CD8-positive, alpha-beta memory T cell (primary cell): ENCODE measurements at places on chromosomes 3 and 15. TPM values are rescaled to one million over a fixed set of nuclear protein-coding genes. Genes with fewer than 3 reads are reported as not detected.

DNA sequence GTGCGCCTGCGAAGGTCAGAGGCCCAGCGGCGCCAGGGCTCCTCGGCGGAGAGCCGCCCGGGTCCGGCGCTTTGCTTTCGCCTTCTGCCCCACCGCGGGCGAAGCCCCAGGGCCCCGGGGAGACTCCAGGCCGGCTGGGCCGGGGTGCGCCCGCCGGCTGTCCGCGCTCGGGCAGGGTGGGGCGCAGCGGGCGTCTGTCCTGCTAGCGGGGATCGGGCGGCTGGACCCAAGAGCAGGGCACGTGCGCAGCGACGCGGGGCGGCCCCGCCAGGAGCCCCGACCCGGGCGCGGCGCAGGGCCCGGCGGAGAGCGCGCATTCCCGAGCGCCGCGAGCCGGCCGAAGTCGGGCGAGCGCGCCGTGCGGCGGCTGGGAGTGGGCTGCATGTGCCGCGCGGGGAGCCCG lies 569 bp upstream of the ALDH1A3 start:
- H3K4me3 ChIP-seq, result no peak overlapping the region
- H3K36me3 ChIP-seq, result no peaks in the 10 kb centered on the region
- no peak overlapping the region for H3K27ac ChIP-seq
- H3K4me1 ChIP-seq, result no peaks in the 10 kb centered on the region

TF gene
- polyA plus RNA-seq, result not detected

- H3K4me3 ChIP-seq, result peak overlapping the region; percentile 11
- no peak overlapping the region for H3K27ac ChIP-seq
- peaks cover 64% of the 10 kb centered on the region for H3K4me1 ChIP-seq
- H3K36me3 ChIP-seq, result no peaks in the 10 kb centered on the region
- DNase-seq, result peak; percentile 66
These were observed 10.1 kb downstream of the CRTC3 start for GRCh38 chr15:90539789-90540188.

- peak overlapping the region; percentile 55 for H3K27ac ChIP-seq
- H3K36me3 ChIP-seq, result peaks cover 6% of the 10 kb centered on the region
- peak; percentile 50 for DNase-seq
- H3K27me3 ChIP-seq, result no peaks in the 10 kb centered on the region
- H3K4me1 ChIP-seq, result peaks cover 49% of the 10 kb centered on the region
These were observed 880 bp downstream of the PPP4R2 start for GRCh38 chr3:72997421-72997961.

LXN gene
- polyA plus RNA-seq, result 10.7 TPM

DNA sequence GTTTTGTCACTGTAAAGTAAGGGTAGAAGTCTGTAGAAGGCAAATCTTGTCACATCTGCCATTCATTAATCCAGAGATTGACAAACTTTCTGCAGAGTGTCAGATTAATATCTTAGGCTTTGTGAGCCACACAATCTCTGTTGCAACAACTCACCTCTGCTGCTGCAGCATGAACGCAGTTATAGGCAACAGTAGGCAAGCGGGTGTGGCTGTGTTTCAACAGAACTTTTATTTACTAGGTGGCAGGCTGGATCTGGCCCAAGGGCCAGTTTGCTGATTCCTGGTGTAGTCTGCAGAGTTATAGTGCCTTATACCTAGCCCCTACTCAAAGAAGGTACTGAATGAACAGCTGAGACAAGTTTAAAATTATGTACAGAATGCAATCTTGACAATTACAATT lies 396.7 kb downstream of the FOXP1 start:
- no peaks in the 10 kb centered on the region for H3K36me3 ChIP-seq
- H3K27me3 ChIP-seq, result no peaks in the 10 kb centered on the region
- no peak overlapping the region for H3K27ac ChIP-seq
- H3K4me3 ChIP-seq, result no peak overlapping the region
- no peaks in the 10 kb centered on the region for H3K4me1 ChIP-seq

GRCh38 chr3:100041328-100041749 lies 73.0 kb downstream of the FILIP1L start:
- DNase-seq, result no peak
- H3K4me3 ChIP-seq, result no peak overlapping the region
- H3K27ac ChIP-seq, result no peak overlapping the region
- H3K4me1 ChIP-seq, result no peaks in the 10 kb centered on the region
- no peaks in the 10 kb centered on the region for H3K36me3 ChIP-seq
- no peaks in the 10 kb centered on the region for H3K27me3 ChIP-seq

DNA sequence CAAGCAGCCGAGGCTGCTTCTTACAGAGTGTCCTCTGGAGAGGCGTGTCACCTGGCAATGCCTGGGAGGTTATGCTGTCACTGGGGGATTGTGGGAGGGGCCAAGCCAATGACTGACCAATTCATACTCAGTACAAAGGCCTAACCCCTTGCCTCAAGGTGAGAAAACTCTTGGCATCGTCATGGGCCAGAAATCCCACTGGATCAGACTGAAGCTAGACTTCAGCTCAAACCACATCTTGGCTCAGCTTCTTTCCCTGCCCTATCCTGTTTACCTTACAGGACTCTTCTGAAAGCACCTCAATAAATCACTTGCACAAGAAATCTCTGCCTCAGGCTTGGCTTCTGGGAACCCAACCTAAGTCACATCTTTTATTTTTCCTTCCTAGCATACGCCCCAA lies 9.5 kb downstream of the ANAPC13 start:
- no peak overlapping the region for H3K27ac ChIP-seq
- peaks cover 3% of the 10 kb centered on the region for H3K4me1 ChIP-seq
- H3K36me3 ChIP-seq, result peaks cover 25% of the 10 kb centered on the region
- no peaks in the 10 kb centered on the region for H3K27me3 ChIP-seq

DNA sequence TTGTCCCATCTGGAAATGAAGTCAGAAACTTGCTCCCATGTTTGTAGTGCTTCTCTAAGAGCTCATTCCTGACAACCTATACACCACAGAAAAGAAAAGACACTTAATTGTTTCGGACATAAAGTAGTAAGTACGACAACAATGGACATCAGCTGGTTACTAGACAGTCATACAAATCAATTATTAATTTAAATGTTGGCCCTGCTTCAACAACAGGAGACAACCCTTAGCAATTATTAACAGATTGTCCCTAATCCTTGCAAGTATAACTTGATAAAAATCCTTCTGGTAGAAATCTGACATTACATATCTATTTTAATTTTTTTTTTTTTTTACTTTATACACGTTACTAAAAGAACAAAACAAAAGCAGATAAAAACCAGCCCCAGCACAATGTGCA lies 29.8 kb downstream of the ERICH6 start:
- H3K27ac ChIP-seq, result no peak overlapping the region
- H3K4me1 ChIP-seq, result no peaks in the 10 kb centered on the region
- H3K27me3 ChIP-seq, result peaks cover 3% of the 10 kb centered on the region
- H3K36me3 ChIP-seq, result no peaks in the 10 kb centered on the region
- H3K4me3 ChIP-seq, result no peak overlapping the region

DNA sequence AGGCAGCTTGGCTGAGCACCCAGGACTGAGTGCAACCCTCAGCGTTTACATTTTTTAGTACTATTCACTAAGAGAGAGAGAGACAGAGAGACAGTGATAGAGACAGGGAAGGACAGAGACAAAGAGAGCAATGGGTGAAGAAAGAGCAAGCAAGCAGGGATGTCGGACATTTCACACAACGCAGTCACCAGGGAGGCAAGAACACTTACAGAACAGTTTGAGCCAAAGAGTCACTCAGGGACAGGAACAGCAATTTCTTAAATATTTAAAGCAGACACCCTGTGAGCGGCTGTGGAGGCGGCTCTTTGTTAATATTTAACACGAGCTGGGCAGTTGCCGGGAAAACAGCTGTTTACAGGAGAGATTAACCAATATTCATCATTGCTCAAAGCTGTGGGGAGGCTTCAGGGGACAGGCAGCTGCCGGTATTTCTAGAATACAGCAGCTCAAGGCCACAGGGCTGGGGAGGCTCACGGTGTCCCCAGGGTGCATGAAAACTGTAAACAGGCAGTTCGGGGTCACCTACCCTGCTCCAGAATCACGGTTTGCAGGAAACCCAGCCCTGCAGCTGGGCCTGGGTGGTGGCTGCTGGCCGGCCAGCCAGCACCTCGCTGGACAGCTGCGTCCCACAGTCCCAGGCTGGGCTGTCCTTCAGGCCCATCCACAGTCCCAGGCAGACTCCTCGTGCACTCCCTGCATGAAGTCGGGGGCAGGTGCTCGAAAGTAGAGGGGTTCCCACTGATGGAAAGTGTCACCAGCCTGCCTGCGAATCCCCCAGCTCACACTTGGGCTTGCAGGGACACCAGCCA lies 38.8 kb upstream of the PCSK6 start:
- DNase-seq, result no peak
- H3K4me3 ChIP-seq, result no peak overlapping the region
- no peak overlapping the region for H3K27ac ChIP-seq

SIN3A gene
- 16.0 TPM for polyA plus RNA-seq

WDR82 gene
- 133 TPM for polyA plus RNA-seq

- H3K4me1 ChIP-seq, result peaks cover 5% of the 10 kb centered on the region
- DNase-seq, result no peak
- H3K27ac ChIP-seq, result no peak overlapping the region
- no peak overlapping the region for H3K4me3 ChIP-seq
- no peaks in the 10 kb centered on the region for H3K36me3 ChIP-seq
These were observed 30.4 kb downstream of the FSTL1 start for GRCh38 chr3:120420360-120420759.

DNA sequence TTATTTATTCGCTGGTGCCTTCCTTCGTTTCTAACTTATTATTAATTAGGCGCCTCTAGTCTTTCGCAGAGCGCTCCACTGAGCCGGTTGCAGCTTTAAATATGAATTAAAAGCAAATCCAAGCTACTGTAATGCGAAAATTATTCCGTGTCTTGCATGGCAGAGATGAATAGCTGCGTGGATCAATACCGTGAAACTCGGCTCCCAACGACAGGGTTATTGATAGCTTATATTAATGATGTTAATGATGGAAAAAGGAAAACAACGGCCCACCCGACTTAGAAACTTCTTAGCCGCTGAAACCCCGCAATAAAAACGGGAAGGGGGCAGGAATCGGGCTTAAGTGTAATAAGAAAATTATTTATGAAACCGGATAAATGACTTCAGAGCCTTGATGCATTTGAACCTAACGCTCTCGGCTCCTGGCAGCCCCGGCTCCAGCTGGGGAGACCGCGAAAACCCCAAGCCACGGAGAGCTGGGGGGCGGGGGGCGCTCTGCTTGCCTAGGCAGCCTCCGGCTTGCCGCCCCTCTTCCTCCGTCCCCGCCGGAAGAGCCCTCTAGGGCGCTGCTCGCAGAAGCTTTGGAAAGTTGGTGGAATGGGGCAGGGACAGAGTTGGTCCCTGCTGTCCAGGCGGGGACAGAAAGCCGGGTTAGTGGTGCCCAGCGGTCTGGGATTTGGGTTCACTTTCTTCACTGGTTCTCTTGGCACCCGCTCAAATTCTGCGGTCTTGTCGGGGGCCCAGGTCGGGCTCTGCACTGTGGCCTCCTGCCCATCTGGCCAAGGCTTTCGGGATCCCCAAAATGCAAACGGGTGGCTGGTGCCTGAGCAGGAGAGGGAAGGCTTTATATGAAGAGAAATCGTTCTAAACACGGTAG lies 7.7 kb upstream of the ONECUT1 start:
- no peak for DNase-seq
- peaks cover 83% of the 10 kb centered on the region for H3K27me3 ChIP-seq
- H3K27ac ChIP-seq, result no peak overlapping the region

DNA sequence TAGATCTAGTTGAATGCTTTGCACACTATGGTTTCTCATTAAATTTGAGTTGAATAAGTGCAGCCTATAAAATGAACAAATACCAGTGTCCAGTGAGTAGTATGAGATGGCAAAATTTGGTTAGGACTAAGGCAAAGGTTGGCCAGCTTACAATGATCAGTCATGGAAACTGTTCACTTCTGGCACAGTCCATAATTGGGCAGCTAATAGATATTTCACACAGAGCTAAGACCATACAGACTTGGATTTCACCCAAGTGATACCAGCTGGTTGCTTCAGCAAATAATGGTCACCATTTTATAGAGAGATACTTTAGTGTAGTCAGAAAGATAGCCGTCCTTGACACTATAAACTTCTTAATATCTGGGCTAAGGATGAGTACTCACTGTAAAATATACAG lies 15.7 kb downstream of the GAP43 start:
- no peak overlapping the region for H3K4me3 ChIP-seq
- H3K27ac ChIP-seq, result no peak overlapping the region
- H3K4me1 ChIP-seq, result no peaks in the 10 kb centered on the region

C3orf49 gene
- polyA plus RNA-seq, result not detected

OR5K2 gene
- polyA plus RNA-seq, result not detected

- H3K36me3 ChIP-seq, result no peaks in the 10 kb centered on the region
- no peak overlapping the region for H3K4me3 ChIP-seq
- peaks cover 14% of the 10 kb centered on the region for H3K4me1 ChIP-seq
- no peaks in the 10 kb centered on the region for H3K27me3 ChIP-seq
- DNase-seq, result no peak
These were observed 12.4 kb downstream of the VIPR1 start for GRCh38 chr3:42514876-42515275.

DNA sequence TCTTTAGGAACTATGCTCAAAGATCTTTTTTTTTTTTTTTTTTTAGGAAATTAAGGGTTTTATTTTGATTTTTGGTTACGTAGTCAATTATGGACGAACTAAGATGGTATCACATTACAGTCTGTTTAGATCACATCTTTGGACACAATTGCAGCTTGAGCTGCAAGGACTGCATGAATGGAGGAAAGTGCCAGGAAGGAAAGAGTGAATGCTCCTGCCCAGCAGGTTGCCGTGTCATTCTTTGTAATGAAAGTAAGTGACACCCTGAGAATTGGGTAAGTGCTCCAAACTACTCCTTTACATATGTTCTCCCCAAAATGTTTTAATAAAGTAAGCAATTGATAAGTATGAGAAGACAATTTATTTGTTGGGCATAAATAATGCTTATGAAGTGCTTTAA lies 716.5 kb upstream of the GOLIM4 start:
- H3K4me1 ChIP-seq, result no peaks in the 10 kb centered on the region
- H3K27me3 ChIP-seq, result no peaks in the 10 kb centered on the region
- no peaks in the 10 kb centered on the region for H3K36me3 ChIP-seq
- no peak overlapping the region for H3K4me3 ChIP-seq
- no peak for DNase-seq

DNA sequence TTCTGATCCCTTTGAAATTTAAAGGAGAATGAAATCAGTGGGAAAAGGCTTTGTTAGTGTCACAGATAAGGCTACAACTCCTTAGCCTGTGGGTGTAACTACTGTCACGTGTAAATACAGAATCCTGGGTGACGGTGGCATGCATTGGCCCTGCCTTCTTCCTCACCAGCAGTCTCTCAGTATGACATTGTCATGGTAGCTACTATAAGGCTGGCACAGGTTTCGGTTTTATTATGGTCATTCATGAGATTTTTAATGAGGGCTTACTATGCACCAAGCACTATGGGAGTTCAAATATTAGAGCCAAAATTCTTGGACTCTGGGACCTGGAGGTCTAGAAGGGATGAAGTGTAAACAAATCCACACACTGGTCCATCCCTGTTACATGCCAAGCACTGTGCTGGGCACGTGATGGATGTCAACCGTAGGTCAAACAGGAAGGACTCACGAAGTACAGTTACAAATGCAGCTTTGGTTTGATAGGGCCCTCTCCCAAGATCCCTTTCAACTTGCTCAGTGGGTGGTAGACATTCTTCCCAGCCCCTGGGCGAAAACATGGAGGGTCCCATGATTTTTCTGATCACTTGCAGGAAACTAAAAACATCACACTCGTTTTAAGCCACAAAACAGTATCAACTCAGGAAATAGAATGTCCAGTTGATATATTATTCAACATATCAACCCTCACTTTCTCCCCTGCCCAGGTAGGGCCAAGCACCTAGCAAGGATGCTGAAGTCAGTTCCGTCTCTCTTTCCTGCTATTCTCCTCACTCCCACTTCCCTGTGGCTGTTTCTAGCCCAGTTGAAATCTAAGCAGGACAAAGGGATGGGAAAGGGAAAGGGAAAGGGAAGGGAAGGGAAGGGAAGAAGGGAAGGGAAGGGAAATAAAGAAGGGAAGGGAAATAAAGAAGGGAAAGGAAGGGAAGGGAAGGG lies 25.3 kb downstream of the BFSP2 start:
- H3K27ac ChIP-seq, result no peak overlapping the region
- H3K4me1 ChIP-seq, result no peaks in the 10 kb centered on the region
- H3K27me3 ChIP-seq, result no peaks in the 10 kb centered on the region
- no peak for DNase-seq
